ENCODE measurements at places on chromosomes 2 and 18.

- DNase-seq, result no peak
Measured at GRCh38 chr2:193907561-193907960, 1712.8 kb upstream of the TMEFF2 start.

DNA sequence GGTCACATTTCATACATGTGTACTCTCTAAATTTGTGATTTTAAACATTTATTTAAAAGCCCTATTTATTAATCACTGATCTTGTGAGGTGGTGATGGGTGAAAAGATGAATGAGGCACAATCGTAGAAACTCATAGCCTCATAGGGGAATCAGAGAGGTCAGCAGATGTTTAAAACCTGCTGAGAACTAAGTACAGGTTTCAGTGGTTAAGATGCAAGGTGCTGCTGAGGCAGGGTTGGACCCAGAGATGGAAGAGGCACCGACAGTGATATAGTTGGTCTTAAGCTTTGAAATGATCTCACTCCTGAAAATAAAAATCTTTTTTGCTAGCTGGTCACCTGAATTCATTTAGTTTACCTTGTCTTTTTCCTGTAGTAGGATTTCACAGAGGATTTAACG is 49.6 kb downstream of the LINC00305 start:
- DNase-seq, result no peak

- no peak for DNase-seq
Measured at GRCh38 chr2:236629961-236630872, 60.6 kb downstream of the ACKR3 start.

DNA sequence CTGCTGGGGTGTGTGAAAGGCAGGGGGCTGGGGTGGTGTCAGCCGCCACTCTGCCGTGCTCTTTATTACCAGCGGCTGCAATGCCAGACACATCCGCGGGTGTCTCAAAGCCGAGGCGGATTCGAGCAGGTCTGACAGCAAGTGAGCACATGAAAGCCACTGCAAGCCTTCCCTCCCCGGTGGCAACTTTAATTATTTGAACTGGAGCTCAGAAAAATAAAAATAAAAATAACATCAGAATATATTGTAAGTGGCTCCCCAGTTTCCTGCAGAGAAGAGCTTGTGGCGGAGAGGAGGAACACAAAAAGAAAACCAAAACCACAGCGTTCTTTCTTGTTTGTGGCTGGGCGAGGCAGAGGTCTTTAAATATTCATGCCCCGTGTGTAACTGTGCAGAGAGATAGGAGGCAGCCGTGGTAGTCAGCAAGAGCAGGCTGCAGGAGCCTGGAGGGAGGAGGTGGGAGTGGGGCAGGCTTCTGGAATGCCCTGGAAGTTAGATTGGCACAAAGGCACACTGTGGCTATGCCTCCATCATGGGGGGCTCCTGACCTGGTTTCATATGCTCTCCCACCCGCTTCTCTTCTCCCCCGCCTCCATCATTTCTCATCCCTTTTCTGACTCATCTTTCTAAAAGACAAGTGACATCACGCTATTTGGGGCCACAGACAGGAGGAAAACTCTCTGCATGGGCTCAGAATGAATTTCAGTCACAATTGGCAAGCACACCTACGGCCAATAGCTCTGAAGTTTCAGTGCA is 199.8 kb downstream of the CLIP4 start:
- DNase-seq, result peak; percentile 58

DNA sequence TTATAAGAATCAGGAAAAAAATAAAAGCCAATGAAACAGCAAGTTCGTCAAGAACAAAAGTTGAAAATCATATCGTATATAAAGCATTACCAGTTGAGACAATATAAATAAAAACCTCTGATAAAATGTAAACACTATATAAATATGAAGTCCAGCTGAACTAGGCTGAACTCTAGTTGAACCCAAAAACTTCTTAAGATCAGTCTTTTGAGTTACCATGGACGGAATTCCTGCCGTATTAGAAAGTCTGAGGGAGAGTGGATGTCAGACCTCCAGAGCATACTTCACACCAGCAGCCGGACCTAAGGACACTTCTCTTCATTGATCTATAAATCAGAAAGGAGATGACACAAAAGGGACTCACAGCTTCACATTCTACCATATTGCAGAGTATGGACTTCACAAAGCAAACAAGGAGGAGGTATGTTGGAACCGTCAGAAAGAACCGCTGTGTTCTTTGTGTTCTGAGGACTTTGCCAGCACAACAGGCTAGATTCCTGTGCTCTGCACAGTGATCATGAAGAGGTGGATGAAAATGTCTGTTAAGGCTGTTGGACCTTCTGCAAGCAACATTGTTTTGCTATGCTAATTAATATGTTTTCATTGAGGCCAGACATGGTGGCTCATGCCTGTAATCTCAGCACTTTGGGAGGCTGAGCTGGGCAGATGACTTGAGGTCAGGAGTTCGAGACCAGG is 67.2 kb upstream of the SP5 start:
- no peak for DNase-seq

GRCh38 chr2:14336759-14337382 is 295.6 kb upstream of the LRATD1 start:
- DNase-seq, result no peak

DNA sequence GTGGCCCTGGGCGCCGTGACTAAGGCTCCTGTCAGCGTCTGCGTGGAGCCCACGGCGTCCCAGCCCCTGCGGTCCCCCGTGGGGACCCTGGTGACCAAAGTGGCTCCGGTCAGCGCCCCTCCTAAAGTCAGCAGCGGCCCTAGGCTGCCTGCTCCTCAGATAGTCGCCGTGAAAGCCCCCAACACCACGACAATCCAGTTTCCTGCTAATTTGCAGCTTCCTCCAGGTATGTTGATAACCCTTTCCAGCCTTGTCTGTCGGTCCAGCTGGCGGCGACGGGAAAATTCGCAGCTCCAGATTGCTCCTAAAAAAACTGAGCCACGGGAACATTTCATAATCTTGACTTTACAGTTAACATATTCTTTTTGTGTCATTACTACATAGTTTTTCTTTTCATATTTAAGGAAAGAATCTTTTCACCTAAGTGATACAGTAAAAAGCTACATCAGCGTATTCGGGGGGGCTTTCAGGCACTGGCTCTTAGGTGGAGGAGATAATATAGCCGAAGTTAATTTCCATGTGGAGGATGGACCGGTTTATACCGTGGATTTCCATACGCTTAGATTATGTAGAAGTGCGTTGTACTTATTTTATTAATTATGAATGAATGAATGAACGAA is 916 bp downstream of the TAF4B start:
- DNase-seq, result no peak

GRCh38 chr2:65381607-65382051 is 50.8 kb downstream of the SPRED2 start:
- no peak for DNase-seq

DNA sequence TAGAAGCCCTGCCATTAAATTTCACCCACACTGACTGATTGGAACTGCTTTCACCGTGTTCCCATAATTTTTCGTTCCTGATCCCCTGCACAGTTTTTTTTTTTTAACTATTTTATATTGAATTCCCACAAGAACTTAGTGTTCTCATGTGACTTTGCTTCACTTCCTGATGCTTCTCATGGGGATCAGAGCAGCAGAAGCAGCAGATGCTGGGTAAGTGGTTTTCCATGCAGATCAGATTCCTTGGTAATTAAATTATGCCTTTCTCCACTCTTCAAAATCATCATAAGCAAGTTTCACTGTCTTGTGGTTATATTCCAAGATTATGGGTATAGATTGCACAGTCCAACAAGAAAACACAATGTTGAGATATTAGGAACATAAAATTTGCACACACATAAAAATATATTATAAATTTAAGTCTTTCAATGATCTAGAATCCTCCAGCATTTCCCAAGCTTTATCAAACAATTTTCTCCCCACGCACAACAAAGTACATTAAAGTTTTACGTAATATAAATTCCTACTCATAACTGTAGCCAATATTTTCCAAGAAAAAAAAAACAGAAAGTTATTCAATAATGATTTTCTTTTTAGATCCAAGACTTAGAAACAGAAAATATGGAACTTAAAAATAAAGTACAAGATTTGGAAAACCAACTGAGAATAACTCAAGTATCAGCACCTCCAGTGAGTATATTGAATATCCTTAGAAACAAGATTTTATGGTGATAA is 277.9 kb downstream of the GULP1 start:
- DNase-seq, result no peak

GRCh38 chr2:134181219-134181618 is 72.7 kb upstream of the MGAT5 start:
- peak; percentile 33 for DNase-seq

DNA sequence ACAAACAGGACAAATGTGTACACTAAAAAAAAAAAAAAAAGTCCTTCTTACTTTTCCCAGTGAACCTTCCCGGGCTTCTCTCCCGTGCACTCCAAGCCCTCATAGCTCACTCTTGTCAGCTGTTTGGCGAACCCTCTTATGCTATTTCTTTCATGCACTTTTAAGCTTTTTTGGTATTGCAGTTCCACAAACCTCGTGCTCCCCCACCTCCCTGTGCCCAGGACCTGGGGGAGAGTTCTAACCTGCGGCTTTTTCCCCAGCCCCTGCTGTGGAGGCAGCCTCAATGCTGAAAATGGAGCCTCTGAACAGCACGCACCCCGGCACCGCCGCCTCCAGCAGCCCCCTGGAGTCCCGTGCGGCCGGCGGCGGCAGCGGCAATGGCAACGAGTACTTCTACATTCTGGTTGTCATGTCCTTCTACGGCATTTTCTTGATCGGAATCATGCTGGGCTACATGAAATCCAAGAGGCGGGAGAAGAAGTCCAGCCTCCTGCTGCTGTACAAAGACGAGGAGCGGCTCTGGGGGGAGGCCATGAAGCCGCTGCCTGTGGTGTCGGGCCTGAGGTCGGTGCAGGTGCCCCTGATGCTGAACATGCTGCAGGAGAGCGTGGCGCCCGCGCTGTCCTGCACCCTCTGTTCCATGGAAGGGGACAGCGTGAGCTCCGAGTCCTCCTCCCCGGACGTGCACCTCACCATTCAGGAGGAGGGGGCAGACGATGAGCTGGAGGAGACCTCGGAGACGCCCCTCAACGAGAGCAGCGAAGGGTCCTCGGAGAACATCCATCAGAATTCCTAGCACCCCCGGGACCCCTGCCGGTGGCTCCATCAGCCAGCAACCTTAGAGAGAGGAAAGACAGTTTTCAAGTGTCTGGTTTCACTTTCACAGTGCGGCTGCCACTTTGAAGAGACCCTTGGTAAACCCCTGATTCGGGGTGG is 826 bp downstream of the KCNE4 start:
- no peak for DNase-seq

GRCh38 chr18:76346490-76347130 is 148.4 kb downstream of the ZNF516 start:
- DNase-seq, result no peak

DNA sequence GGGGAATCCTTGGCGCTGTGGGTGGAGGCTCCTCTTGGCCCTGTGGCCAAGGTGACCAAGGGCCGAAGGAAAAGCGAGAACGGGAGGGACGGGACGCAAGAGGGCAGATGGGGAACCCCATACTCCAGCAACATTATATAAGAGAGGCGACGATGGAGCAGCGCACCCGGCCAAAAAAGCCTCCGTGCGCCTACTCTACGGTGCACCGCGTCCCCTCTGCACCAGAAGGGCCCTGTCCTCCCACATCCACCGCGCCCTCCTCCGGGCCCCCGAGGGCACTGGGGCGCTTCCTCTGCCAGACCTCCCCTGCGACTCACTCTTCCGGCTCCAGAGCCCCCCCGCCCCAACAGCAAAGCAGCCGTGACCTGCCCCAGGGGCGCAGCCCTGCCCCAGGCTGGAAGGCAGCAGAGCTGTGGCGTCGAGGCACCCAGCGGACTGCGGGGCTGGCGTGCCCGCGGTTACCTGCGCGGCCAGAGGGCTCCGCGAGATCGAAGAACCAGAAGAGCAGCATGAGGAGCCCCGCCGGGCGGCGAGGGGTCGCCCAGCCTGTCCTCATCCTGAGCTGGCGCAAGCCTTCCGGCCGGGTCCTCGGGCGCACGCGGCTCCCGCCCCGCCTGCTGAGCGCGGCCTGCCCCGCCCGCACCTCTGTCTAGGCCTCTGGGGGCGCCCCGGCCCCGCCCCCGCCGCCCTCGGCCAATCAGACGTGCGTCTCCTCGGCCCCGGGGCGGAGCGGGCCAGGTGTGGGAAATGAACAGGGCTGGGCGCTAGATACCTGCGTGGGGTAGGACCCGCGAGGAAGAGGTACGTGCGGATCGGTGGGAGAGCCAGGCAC is 106.3 kb upstream of the CD302 start:
- DNase-seq, result peak; percentile 91

DNA sequence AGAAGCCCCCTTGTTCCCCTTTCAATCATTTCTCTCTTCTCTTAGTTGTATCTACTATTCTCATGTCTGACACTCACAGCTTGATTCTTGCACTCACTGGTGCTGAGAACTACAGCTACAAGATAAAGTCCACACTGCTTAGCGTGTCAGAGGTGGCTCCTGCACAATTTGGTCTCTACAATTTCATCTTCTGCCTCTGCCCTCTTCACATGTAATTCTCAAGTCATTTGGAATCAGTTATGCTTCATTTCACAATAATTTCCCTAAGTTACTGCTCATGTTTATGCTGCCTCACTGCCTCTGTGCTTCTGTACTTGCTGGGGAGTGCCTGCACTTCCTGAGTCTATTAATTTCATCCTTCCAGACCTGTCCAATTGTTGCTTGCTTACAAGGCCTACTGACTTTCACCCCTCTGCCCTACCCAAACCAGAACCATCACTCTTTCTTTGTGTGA is 11.6 kb upstream of the NAB1 start:
- no peak for DNase-seq

GRCh38 chr18:69220529-69220928 is 180.2 kb upstream of the DOK6 start:
- no peak for DNase-seq

- DNase-seq, result no peak
Measured at GRCh38 chr18:70234667-70235459, 29.4 kb upstream of the RTTN start.

GRCh38 chr18:26575865-26576217 is 27.5 kb upstream of the KCTD1 start:
- no peak for DNase-seq

DNA sequence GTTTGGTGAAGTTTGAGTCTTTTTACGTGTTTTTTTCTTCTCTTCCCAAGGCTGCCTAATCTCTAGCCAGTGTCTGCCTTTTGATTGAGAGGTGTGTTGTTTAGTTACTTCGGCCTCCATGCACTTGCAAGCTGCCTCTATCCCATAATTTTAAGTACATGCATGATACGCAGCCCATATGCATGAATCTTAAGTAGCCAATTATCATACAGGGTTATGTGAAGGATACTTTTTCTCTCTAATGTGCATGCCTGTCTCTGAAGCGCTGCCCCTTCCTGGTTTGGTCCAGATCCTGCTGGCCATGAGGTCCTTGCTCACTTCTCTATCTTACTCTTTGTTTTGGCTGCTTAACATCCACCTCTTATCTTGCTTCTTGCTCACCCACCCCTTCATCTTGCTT is 73.9 kb upstream of the PID1 start:
- no peak for DNase-seq

Data from activated T-cell treated with anti-CD3 and anti-CD28 coated beads, Interleukin-2, amount 50 U/mL, for 72 hours (primary cell).